ENCODE measurements at places on chromosomes 7 and 10.

- DNase-seq = no peak
Observed at GRCh38 chr7:20444030-20444800, 113.5 kb downstream of the ITGB8 start.

GRCh38 chr7:88200261-88200660 lies 19.6 kb downstream of the SRI start:
- DNase-seq = no peak

- no peak for DNase-seq
Observed at GRCh38 chr7:74410772-74411171, 42.9 kb upstream of the GTF2IRD1 start.

GRCh38 chr10:73908853-73909539 lies 1.9 kb upstream of the PLAU start:
- DNase-seq = peak; percentile 99

- DNase-seq = no peak
Observed at GRCh38 chr10:59126991-59127390, 49.5 kb upstream of the PHYHIPL start.

DNA sequence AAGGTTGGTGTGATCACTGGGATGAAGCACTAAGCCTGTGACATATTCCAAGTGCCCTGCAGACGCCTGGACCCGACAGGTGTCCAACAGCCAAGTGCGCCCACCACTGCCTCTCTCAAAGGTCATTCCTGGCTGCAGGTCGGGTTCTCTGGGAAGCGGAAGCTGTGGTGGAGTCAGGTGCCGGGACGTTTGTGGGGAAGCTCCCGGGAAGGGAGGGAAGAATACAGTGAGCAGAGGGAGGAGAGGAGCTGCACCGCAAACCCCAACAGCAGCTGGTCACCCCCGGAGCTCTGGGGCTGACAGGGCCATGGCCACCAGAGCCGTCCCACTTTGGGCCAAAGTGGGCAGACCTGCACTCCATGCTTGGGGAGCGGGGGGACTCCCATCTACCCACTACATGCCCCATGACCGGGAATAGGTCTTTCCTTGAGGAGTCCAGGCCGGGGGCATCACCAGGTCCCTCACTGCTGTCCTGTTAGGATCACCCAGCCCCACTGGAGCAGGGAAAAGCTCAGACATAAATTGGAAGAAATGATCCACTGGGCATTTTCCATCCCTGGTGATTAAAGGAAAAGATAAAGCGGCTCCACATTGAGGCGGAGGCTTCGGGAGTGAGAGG lies 84.5 kb upstream of the PPP2R2D start:
- no peak for DNase-seq

DNA sequence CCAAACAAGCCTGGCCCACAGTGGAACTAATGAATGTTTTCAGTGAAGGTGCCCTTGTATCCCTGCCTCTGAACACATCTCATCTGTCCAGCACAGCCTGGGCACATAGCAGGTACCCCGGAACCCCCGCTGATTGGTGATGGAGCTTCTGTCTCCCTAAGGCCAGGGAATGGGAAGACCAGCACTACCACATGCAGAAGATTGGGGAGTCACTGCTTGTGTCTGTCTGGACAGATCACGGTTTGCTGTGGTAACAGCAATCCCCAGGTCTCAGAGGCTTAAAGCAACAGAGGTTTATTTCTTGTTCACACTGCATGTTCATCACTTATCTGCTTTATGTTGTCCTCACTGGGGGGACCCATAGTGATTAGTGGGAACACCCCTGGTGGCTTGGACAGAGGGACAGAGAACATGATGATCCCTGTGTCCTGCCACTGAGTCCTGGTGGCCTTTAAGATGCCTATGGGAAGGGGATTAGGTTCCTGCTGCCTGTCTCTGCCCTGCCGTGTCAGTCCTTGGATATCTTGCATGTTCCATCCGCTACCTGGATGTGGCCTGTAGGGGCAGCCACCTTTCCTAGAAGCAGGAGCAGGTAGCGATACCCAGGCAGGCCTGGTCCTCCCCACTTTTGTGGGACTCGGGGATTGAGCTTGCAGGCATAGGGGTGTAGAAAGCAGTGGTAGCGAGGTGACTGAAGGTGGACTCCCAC lies 3.6 kb downstream of the TSPAN14 start:
- no peak for DNase-seq

GRCh38 chr7:82209179-82209747 lies 234.3 kb downstream of the CACNA2D1 start:
- DNase-seq = no peak

- DNase-seq = no peak
Observed at GRCh38 chr10:31479752-31480151, 160.7 kb downstream of the ZEB1 start.

DNA sequence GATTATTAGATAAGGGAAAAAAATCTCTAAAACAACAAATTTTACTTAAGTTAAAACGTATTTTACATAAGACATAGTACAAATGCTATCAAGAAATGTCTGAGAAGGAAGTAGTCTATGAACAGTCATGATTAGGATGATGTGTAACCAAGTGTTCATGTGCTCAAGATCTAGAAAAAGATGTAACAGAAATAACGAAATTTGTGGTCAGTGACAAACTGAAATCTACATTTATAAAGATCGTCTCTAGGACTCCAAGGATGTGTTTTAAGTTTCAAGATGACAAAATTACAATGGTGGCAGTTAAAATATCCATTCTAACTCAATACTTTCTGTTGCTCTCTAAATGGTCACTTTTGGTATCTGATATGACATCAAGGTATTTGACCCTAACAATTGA lies 17.2 kb downstream of the PPP3CB start:
- no peak for DNase-seq

DNA sequence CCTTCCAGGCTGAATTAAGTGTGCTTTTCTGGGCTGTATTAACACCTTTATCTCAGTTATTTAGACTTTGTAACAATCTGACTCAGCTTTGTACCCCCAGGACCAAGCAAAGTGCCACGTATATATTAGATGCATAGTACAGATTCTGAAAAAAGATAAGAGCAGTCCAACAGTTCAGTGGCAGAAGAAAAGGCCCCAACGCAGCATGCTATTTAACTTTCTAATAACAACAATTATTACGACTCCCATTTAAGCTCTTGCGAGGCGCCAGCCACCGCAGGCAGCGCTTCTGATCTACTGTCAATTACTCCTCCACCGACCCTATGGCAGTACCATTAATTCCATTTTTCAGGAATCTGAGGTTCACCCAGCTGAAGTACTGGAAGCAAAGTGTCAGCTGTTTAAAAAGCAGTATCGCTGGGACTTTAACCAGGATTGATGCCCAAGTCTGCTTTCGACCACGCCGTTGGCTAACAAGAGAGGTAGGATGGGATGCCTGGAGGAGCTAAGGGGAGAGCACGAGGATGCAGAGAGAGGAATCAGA lies 638 bp downstream of the LIPA start:
- DNase-seq = no peak

DNA sequence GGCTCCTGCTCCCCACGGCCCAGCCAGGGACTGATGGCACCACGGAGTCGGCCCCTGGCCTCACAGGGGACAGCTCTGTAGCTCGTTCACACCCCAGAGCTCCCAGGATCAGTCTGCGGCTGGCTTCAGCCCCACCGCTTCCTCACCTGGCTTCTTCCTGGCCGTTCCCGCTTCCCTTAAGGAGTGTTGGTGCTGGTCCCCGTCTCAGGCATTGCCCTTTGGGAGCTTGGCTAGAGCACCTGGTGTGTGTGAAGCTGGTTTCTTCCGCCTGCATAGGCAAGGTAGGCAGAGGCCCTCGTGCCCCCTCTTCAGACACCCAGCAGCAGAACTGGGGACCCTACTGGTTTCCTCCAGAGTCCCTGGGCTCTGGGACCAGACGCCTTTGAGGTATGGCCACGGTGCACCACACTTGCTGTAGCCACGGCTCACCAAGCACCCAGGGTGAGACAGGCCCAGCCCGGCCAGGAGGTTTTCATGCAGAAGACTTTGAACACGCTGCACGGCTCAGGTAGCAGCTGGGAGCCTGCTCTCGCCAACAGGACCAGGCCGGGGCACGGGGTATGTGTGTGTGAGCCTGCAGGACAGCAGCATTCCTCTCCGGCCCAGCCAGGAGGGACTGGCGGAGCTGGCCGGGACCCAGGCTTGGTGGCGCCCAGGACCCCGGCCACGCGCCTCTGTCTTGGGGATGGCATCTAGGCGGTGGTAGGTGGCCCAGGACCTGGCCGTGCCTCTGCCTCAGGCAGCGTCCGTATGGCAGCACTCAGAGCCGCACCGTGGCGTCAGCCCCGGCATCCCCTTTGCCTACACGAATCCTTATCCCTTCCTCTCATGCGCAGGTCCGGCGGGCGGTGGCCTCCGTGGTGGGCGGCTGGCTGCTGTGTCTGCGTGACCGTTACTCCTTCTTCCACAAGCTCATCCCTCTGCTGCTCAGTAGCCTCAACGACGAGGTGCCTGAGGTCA lies 13.2 kb upstream of the PRKAR1B start:
- DNase-seq = no peak

GRCh38 chr10:43138757-43139241 lies 554 bp downstream of the CSGALNACT2 start:
- no peak for DNase-seq

DNA sequence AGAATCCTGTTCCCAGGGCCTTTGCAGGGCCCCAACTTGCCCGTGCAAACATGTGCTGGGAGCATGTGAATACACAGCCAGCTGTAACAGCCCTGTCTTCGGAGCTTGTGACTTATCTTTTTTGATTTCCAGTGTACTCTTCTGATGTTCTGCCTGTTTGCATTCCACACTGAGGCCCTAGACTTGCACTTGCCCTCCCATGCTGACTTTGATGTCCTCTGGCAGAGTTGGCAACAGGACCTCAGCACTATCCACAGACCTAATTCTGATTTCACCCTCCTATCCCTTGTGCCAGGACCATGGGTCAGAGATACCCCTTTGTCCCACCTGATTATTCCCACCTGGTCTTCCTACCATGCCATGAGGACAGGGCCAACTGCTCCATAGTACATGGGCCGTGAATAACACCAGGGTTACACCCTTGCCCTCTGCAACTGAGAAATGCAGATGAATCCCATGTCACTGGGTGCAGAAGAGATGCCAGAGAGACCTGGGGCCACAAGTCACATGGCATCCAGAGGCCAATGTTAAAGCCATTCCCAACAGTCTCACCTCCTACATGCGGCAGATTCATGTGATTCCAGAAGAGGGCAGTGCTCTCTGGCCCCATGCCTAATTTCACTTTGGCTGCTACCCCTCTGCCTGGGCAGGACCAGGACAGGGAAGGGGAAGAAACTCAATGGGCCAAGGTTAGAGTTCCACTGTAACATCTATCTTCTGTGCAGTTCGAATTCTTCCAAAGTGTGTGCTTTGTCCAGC lies 43.0 kb downstream of the SCRN1 start:
- peak; percentile 16 for DNase-seq

DNA sequence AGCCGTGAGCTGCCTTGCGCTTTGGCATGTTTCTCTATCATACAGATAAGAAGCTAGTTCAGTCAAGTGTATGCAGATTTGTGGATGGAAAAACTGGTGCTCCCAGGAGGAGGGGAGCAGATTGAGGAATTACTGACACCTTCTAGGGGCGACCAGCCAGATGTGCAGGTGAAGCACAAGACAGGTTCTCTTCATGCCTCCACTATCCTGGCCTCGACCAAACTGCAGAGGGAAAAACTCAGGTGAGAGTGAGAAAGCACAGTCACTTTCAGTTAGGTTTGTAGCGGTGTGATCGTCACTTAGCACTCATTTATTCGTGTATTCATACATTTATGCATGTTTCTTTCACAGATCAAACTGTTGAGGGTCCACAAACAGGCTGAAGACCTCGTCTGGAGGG lies 600 bp upstream of the DBNL start:
- no peak for DNase-seq

DNA sequence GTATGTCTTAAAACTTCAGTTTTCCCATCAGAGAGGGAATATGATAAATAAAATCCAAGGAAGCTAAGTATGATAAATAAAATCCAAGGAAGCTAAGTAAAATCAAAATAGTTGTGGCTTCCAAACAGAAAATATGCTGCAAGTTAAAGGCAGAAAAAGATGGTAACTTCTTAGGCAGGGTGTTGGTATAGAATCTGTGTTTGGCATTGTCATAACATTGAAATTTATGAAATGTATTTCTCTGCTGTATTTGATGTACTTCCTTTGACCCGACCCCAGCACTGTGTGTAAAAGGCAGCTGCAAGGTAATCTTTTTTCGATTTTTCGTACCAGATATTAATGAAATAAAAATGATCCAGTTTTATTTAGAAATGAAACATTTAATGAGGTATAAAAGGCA lies 537.2 kb downstream of the TFEC start:
- no peak for DNase-seq

DNA sequence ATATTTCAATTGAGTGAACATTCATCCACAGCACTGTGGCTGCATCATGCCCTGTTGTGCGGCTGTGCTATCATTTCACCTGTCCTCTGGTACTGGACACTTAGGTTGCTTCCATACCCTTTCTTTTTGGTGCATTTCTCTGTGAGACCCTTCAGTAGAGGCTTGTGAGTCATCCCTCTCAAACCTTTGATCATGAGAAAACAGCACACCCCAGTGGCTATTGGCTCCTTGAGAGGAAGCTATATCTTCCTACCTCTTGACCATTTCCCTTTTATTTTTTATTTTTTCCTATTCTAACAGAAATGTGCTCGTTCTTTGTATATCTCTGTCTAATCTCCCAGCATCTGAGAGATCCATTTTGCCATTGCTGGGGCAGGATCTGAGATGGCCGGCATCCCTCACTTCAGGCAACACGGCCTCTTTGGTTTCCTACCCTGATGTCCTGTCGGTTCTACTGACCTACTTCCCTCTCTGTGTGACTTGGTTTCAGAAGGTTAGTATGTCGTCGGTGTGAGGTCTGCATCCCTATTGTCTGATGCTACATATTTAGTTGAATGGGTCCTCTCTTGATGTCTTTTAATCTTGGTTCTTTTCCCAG lies 23.8 kb upstream of the PIK3AP1 start:
- DNase-seq = no peak

DNA sequence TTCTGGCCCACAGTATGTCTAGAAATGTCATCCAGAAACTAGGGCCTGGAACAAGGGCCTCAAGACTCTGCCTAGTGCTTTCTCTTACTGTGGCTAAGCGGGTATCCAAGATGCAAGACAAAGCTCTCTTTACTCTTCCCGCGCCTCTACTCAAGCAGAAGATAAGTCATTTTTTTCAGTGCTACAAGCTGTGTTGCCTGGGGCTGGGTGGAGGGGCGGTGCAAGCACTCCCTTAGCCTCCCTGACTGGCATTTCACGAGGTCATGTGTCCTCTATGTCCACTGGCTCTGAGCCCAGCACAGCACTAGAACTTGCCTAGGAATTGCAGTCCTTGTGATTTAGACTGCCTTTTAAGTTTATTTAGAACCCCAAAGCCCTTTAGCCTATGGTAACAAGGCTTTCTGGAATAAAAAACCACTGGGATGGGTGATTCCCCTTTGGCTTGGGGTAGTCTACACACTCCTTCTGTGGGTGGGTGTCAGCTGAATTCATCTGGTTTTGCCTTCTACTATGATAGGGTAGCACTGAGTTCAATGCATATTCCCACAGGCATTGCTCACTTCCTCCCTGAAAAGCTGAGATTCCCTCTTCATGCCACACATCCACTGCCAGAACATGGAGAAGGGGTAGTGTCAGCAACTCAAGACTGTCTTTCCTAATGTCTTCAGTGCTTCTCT lies 371.8 kb upstream of the KCND2 start:
- no peak for DNase-seq

DNA sequence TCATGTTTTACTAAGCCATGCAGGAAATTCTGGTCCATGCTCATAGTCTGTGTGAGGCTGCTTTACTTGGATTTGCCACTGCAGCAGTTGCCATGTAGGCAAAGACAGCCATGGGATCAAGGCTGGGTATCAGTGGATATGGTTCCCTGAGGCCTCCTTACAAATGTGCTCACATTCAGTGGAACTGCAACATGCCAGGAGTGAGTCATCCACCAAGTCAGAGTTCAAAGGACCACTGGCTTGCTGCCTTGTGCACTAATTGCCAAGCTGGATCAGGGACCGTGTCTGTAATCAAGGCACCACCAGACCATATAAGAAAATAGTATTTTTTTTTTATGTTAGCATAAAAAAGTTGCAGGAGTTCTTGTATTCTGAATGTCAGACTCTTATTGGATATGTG lies 101.0 kb downstream of the CDCA7L start:
- DNase-seq = no peak

Data from kidney capillary endothelial cell (primary cell).